Adrenal gland (tissue), 19 donors: ENCODE measurements at places on chromosomes 13 and 19. TPM values are rescaled to one million over a fixed set of nuclear protein-coding genes. Genes with fewer than 3 reads are reported as not detected.

SERPINE3 gene
- polyA plus RNA-seq = not detected

EXOC3L2 gene
- 24.6 TPM for polyA plus RNA-seq

PSG11 gene
- not detected for polyA plus RNA-seq

GRCh38 chr13:41995946-41996345, 35.0 kb upstream of the VWA8 start:
- no peak for DNase-seq

DNA sequence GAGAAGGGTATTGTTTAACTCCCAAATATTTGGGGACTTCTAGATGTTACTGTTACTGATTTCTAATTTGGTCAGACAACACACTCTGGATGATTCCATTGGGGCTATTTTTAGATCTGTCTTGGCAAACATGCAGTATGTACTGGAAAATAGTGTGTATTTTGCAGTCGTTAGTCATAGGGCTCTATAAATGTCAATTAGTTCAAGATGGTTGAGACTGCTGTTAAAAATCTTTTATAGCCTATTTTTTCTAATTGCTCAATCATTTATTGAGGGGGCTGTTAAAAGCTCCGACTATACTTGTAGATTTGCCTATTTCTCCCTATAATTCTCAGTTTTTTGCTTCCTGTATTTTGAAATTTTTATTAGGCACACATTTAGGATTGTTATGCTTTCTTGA, 31.4 kb downstream of the PPP5C start:
- no peak for DNase-seq

LRCH1 gene
- polyA plus RNA-seq = 6.4 TPM

KLK4 gene
- 10.9 TPM for polyA plus RNA-seq

DNA sequence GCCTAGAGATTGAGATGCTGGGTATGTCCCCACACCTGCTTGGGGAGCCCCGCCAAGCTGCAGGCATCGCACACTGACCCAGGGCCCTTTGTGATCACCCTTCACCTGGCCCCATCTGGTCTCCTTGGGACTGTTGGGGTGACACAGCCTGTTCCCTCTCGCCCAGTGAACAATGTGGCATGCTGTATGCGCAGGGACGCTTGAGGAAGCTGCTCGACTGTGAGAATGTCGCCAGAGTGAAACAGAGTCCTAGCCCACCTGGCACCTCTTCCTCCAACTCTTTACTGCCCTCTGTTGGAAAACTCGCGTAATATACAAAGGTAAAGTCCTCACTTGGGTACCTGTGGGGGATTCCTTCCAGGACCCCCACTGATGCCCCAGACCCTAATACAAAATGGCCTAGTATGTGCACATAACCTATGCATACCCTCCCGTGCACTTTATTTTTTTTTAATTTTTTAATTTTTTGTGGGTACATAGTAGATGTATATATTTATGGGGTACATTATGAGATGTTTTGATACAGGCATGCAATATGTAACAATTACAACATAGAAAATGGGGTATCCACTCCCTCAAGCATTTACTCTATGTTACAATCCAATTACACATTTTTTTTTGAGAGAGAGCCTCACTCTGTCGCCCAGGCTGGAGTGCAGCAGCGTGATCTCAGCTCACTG, 9.0 kb downstream of the BLOC1S3 start:
- DNase-seq = no peak

DNA sequence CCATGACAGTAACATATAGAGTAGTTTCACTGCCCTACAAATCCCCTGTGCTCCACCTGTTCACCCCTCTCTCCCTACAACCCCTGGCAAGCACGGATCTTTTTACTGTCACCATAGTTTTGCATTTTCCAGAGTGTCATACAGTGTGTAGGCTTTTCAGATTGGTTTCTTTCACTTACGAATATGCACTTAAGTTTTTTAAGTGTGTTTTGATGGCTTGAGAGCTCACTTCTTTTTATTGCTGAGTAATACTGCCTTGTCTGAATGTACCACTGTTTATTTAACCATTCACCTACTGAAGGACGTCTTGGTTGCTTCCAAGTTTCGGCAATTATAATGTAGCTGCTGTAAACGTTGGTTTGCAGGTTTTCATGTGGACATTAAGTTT, 175.1 kb downstream of the ITGBL1 start:
- DNase-seq = no peak

GRCh38 chr19:14699641-14700040, 9.8 kb downstream of the ZNF333 start:
- no peak for DNase-seq

- DNase-seq = no peak
Measured at GRCh38 chr13:24630121-24630520, 50.1 kb upstream of the ATP12A start.

TRPM4 gene
- 56.3 TPM for polyA plus RNA-seq

GRCh38 chr19:35310331-35310730, 18.4 kb downstream of the MAG start:
- DNase-seq = no peak

OR4F17 gene
- not detected for polyA plus RNA-seq

- DNase-seq = peak; percentile 6
Measured at GRCh38 chr19:7973883-7974282, 30.4 kb upstream of the TIMM44 start.

- DNase-seq = no peak
Measured at GRCh38 chr19:56639217-56639616, 3.7 kb upstream of the SMIM17 start.

DNA sequence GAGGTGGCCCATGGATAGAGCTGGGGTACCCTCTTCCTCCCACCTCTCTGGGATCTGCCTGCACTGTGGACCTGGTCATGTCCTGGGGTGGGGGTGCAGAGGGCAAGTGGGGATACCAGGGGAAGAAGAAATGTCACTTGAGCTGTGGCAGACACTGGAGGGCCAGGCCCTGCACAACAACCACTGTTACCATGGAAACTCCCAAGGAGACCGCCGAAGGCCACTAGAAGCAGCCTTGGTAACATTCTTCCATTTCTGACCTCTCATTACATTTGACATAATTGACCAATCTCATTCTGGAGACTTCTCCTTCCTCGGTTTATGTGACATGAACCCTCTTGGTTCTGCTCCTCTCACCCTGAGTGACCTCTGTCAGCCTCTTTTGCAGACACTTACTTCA, 179.9 kb upstream of the SERP2 start:
- no peak for DNase-seq

- peak; percentile 99 for DNase-seq
Measured at GRCh38 chr19:39833464-39834286, at the start of gene DYRK1B. Gene DYRK1B, minus strand, starts transcription at chr19:39834162. Its CDS starts 2,295 bp downstream, at chr19:39831867.

GRCh38 chr19:17145546-17146497, 69.3 kb upstream of the USE1 start:
- DNase-seq = no peak

DNA sequence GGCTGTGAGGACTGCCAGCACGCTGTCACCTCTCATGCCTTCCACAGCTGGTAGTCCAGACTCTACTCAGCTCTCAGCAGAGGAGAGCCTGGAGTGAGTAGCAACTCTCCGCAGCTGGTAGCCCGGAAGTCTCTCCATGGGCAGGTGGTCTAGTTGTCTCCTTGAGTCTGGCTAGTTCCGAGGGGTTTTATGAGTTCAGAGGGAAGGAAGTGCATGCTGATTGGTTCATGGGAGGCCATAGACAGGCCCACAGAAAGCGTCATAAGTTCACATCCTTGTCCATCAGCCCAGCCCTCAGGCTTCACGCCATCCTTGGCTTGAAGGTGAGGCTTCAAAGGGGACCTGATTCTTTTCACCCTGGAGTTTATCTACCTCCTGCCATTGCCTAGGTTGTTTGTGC, 2662.4 kb upstream of the PCDH20 start:
- DNase-seq = no peak

CDC42EP5 gene
- polyA plus RNA-seq = 16.5 TPM

- peak; percentile 49 for DNase-seq
Measured at GRCh38 chr19:4399812-4400134, 574 bp downstream of the SH3GL1 start.

MVB12A gene
- polyA plus RNA-seq = 132 TPM

- no peak for DNase-seq
Measured at GRCh38 chr19:4660181-4660791, 9.9 kb downstream of the MYDGF start.

DNA sequence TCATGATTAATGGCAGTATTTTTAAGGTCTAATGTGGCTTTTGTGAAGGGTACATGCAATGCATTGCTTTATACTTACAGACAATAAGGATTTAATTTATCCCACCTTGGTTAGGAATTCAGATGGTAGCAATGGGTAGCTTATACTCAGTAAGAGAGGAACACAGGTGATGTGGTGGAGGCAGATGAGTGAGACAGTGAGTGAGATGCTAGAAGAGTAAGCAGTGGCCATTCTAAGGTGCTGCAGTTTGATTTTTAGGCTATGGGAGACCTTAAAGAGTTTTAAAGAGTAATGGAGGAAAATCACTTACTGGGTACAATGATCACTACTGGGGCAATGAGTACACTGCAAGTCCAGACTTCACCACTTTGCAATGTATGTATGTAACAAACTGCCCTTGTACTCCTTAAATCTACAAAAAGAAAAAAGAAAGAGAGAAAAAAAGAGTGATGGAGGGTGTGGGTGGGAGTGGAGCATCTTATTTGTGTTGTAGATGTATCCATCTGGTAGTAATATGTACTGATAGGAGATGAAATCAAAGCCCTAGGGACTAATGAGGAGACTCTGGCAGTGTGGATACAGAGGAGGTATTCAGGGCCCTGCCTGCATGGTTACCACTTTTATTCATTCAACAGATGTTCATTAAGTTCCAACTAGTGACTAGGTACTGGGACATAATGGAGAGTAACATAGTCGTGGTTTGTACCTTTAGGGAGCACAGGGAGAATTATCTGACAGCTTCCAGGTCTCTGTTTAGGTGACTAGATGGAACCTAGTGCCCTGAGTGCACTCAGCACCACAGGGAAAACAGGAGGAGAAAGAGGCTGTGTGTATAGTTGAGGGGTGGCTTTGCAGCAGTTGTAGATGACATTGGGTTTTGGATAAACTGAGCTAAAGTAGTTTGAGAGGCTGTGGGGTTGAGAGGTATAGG, 99.0 kb downstream of the GPC6 start:
- DNase-seq = no peak

DNA sequence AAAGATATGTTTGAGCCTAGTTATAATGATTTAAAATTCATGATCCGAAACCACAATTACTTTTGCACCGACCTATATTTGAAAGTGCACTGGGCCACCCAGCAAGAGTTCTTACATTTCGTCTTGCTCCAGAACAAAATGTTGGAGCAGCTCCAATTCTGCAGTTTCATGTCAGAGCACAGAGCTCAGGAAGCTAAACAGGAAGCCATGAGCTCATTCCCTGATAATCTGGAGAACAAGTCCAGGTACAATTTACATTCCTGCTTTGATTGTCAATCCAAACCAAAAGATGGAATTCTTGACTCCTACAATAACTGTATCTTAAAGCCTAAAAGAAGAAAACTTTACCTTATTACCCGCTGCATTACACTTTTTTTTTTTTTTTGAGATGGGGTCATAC, 131.8 kb downstream of the KCTD12 start:
- DNase-seq = no peak

MADCAM1 gene
- 2.2 TPM for polyA plus RNA-seq

GRCh38 chr19:8334458-8335342, 8.4 kb downstream of the KANK3 start:
- DNase-seq = peak; percentile 21

DNA sequence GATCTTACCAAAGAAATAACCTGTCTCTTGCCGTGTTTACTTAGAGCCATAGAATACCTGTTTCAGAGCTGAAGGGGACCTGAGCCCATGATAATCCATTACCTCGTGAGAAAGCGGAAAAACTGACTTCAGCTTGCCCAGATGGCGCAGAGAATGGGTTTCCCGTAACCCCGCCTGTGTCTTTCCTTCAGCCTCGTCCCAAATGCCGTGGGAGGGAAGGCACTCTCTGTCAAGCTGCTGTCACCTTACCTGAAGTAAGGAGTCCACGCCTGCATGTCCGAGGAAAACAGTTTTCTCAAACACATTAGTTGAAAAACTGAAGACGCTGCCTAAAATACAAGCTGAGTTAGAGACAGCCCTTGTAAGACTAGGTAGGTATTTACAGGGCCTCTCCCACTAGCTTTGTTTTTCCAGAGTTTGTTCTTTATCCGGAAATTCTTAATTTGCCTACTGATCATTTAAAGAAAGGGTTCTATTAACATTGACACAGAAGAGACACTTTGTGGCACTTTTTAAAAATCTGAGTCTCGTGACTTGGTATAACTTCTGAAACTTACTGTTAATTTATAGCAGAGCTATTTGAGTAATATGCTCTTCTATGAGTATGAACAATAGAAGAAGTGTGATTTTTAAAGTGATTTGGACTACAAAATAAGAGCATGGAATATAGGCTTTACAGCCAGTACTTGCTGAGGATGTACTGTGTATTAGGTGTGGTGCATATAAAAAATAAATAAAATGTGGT, 1.3 kb upstream of the INTS6 start:
- DNase-seq = peak; percentile 65

THOP1 gene
- 23.1 TPM for polyA plus RNA-seq

- no peak for DNase-seq
Measured at GRCh38 chr13:51045451-51045850, 65.6 kb downstream of the C13orf42 start.

- no peak for DNase-seq
Measured at GRCh38 chr13:29543230-29544215, 52.0 kb downstream of the SLC7A1 start.

- DNase-seq = no peak
Measured at GRCh38 chr13:113084943-113085540, 20.5 kb upstream of the F7 start.

PCSK4 gene
- 29.7 TPM for polyA plus RNA-seq

DNA sequence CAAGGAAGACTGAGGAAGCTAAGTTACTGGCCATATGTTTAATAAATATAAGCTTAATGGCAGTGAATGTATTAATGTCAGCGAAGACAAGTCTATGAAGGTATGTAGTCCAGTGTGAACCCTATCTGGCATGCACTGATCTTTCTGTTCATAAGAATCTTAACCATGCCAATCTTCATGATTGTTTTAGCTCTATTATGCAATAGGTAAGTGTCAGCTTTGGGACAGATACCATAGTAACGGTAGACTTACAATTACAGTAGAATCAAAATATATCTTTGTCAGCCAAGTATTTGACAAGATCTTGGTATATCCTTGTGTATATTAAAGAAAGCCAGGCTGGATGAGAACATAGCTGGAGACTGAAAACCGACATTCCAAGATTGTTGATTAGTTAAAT, 428.5 kb downstream of the SPRY2 start:
- DNase-seq = no peak

GRCh38 chr19:480016-480855, 16.1 kb upstream of the MADCAM1 start:
- peak; percentile 89 for DNase-seq

SMAD9 gene
- polyA plus RNA-seq = 1.2 TPM

DNA sequence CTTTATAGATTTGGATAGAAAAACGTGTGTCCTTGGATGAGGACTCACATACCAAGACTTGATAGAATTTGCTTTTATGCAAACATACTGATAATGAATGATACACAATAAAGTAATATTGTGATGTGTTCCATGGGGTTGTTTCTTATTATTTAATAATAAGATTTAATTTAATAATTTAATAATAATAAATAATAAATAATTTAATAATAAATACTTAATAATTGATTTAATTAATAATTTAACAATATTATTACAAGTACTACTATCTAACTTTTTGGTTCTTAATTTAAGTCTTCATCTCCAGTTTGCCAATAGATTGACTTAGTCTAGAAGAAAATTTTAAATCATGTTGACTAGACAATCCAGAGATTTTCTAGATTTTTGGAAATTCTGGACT, 909.2 kb upstream of the PCDH20 start:
- no peak for DNase-seq

KLK15 gene
- polyA plus RNA-seq = 1.7 TPM

IGFLR1 gene
- polyA plus RNA-seq = 32.3 TPM

ACP7 gene
- polyA plus RNA-seq = not detected

C19orf67 gene
- not detected for polyA plus RNA-seq

CYP4F11 gene
- 2.8 TPM for polyA plus RNA-seq

SBSN gene
- polyA plus RNA-seq = not detected

KLK5 gene
- polyA plus RNA-seq = not detected

GRCh38 chr13:75752826-75753225, 116.7 kb downstream of the LMO7 start:
- no peak for DNase-seq

ZNF175 gene
- polyA plus RNA-seq = 6.5 TPM
